ENCODE measurements at places on chromosomes 5 and 9.

GRCh38 chr5:137575211-137575610 is 76.1 kb upstream of the SPOCK1 start:
- DNase-seq: no peak

DNA sequence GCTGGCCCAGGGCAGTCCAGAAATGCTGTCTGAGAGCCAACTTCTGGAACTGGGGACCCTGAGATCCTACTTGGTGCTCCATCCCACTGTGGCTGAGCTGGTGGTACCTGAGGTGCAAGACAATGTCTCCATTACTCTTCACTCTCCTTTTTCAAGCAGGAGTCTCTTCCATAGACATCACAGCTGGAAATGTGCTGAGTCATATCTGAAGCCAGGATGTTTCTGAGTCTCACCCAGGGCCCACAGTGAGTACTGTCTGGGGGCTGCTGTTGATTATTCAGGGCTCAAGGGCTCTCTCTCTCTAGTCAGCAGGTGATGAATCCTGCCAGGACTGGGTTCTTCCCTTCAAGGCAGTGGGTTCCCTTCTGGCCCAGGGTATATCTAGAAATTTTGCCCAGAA is 145.2 kb upstream of the TAS2R1 start:
- DNase-seq: no peak

DNA sequence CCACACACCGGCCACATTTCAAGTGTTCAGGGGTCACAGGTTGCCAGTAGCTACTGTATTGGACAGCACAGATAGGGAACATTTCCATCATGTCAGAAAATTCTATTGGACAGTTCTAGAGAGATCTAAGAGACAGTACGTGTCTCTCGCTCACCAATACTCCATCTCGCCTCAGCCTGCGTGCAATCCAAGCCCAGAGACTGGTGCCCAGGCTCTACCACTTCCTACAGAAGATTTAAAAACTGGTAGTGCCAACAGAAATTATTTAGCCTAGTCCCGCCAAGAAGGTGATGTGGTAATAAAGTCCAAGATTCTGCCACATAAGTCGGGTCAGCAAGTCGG is 390 bp upstream of the SNX2 start:
- DNase-seq: no peak

DNA sequence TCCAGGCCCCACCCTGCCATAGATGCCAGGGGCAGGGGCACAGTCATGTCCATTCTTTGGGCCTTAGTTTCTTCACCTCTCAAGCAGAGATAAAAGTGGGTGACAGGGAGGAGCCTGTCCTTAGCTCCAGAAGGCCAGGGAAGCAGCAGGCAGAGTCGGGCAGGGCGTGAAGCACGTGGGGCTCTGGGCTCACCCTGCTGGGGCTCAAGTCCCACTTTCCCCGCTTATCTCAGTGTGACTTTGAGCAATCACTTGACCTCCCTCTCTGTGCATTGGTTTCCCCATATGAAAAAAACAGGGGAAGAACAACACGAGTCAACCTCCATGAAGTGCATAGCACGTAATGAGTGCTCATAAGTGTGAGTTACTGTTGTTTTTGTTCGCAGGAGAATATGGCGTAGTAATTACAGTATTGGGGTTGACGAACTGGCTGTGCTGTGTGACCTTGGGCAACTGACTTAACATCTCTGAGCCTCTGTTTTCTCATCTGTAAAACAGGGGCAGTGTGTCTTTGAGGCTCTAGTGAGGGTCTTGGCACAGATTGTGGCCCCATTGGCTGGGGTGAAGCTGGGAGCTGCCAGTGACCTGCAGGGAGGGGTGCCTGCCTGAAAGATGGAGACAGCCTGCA is 39.9 kb upstream of the HAND1 start:
- no peak for DNase-seq

DNA sequence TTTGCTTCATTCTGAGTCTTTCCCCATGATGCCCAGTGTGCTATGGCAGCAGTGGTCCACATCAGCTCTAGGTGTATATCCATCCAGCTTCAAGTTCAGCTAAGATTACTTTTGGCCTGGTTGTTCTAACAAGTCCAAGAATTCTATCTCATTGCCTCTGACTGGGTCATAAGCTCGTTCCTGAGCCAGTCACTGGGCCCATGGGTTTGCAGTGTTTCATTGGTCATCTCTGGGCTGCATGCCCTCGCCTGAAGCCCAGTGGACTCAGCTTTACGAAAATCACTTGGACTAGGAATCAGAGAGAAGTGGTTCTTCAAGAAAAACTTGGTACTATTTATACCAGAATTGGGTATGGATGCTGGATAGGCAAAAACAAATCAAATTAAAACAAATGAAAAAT is 16.1 kb upstream of the ARHGAP26 start:
- DNase-seq: no peak

GRCh38 chr5:6780802-6781391 is 67.7 kb downstream of the TENT4A start:
- no peak for DNase-seq

DNA sequence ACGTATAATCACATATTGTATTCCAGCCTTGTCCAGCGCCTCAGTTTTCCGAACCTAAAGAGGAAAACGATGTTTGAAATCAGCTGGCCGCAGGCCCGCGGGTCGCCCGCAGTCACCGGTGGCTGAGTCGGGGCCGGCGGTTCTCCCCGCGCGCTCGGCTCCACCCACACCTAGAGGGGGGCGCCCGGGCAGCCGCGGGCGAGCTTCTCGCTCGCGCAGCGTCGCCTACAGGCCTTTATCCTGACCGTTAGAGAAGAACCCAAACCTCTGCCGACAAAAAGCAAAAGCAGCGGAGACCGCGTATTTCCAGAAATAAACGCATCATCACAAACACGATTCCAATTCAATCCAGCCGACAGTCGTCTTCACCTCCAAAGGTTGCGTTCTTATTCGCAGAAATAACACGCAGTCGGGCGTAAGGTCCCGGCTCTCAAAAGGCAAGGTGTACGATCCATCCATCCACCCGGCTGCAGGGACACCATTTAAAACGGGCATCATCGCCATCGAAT is 725 bp upstream of the NIPBL start:
- peak; percentile 82 for DNase-seq

DNA sequence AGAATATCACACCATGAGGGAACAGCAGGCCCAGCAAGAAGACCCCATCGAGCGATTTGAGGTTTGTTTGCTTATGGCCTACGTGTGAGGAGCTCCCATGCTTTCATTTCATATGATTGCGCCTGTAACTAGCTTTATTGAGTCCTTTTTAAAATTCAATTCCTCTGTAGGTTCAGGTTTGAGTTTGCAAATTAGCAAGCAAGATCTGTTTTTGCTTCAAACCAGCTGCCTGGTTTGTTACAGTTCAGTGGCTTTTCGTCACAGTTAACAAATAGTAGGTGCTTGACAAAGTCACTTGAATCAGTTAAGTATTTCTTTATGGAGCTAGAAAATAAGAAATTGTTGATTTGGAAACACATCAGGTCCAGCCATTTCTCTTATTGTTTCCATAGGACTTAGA is 56.3 kb downstream of the GPR21 start:
- DNase-seq: no peak

DNA sequence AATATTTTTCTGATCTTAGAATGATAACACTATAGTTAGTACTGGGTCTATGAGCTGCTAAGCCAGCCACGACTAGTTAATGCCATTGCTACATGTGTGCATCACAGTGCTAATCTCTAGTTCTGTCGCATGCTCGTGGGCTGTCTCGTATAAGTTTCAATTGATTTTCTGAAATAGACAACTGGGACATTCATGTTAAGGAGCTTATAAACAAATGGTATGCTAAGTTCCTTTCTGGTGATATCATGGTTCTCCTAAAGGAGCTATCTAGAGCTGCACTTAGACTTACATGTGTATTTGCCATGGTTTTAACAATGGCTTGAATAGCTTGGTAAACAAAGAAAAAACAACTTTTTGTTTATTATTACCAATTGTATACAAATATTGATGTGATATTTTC is 46.2 kb downstream of the F2RL2 start:
- no peak for DNase-seq

DNA sequence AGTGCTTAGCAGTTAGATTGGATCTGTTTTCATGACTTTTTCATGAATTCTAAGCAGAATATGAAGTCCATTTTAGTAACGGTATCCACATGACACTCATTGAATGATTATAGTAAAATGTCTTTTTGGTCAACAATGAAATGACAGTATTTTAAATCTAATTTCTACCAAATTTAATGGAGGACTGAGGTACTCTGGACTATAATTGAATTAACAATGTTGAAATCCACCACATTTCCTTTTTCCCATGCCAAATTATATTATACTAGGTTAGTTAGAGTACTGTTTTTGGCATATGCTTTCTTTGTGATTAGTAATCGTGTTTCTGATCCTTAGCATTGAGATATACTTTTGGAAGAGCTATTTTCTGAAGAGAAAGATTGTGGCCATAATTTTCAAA is 40.6 kb downstream of the CDC42SE2 start:
- DNase-seq: no peak

- DNase-seq: no peak
Observed at GRCh38 chr9:8576741-8577140, 777.2 kb upstream of the DMAC1 start.

DNA sequence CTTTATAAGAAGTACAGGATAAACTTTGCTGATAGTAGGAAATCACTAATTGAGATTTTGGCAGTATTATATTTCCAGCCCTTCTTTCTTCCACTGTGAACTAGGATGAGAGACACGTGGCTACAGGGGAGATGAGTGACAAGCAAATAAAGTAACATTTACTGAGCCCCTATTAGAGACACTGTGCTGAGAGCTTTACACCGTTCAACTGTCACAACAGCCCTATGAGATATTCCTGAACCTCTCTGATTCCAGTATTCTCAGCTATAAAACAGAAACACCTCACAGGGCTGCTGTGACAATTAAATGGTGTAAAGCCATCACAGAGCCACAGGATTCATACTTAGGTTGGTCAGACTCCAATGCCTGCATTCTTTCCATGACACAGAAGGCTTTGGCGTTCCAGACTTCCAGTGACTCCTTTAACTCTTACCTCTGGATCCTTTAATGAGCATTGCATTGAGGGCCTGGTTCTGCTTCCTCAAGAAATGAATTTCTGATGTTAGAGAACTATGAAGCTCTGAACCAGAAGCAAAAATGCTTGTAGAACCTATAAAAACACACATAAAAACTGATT is 169.0 kb downstream of the CDK5RAP2 start:
- DNase-seq: no peak

DNA sequence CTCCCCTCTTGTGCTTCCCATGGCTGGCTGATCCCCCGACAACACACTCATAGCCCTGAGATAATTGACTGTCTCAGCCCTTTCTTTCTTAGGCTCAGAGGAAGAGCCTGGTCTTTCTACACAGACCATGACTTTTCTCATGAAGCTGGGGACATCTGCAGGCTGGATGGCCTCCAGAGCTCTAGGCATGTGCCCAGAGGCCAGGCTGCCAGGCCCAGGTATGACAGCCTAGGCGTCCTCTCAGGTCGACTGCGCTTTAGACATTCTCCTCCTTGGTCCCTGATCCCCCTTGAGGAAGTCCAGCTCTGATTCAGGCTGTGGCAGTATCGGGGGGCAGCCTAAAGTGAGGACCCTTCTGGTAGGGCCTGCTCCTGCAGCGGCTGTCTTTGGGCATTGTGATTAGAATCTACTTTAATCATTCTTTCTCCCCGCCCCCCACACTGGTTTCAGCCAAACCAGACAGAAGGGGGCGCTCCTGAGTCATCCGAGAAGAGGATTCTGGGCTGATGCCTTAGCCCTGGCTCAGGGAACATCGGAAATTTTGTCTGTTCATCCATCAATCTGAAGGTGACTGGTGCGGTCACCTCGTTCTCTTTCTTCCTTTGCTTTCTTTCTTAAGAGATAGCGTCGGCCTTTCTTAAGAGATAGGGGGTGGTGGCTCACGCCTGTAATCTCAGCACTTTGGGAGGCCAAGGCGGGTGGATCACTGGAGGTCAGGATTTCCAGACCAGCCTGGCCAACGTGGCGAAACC is 66.5 kb upstream of the HSPA9 start:
- DNase-seq: peak; percentile 53

DNA sequence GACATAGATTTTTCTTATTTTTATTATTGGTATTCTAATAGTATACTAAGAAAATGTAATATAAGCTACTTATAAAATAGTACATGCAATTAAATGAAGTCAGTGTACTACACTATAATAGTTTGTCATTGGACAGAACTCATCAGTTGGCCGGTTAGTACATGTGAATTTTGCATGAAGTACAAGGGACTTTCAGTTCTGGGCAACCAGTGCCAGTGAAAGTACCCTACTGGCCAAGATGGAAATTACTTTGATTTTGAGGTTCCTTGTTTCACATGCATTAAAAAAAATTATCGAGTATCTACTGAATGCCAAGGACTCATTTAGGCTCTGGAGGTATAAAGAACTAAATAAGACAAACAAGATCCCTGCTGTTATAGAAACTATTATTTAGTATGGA is 213.4 kb upstream of the ELL2 start:
- no peak for DNase-seq

GRCh38 chr9:20236676-20237075 is 385.6 kb downstream of the MLLT3 start:
- no peak for DNase-seq
